ENCODE measurements at places on chromosomes 11 and 22. TPM values are rescaled to one million over a fixed set of nuclear protein-coding genes. Genes with fewer than 3 reads are reported as not detected.
A peak's percentile ranks its signal among the peaks of the same experiment; 100 is the strongest.

- no peak for DNase-seq
Observed at GRCh38 chr11:126189109-126189929, 22.1 kb downstream of the RPUSD4 start.

- DNase-seq = no peak
Observed at GRCh38 chr22:45305456-45306075, 4.2 kb upstream of the FAM118A start.

DNA sequence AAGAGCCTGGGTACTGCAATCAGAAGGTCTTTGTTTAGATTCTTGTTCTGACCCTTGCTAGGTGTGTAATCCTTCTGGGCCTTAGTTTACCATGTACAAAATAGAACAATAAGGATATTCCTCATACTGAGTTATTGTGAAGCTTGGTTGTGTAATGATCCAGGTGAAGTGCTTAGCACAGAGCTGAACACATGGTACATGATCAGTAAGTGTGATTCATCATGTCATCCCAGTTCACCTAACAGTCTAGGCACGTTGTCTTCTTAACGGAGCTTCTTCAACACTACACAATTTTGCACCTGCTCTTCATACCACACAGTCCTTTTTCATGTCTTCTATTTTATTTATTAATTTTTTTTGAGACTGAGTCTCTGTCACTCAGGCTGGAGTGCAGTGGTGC lies 234.3 kb upstream of the TENM4 start:
- DNase-seq = no peak

DNA sequence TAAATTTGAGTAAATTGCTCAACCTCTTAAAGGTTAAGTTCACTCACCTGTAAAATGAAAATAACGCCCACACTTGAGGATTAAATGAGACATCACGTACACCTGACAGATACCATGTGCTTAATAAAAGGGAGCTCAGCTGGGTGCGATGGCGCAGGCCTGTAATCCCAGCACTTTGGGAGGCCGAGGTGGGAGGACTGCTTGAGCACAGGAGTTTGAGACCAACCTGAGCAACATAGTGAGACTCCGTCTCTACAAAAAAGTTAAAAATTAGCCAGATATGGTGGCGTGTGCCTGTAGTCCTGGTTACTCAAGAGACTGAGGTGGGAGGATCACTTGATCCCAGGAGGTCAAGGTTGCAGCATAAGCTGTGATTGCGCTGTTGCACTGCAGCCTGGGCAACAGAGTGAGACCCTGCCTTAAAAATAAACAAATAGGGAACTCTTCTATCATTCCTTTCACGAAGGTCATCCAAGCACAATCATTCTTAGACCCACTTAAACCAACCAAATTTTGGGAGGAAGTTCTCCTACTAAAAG lies 134.1 kb downstream of the BBOX1 start:
- no peak for DNase-seq

- no peak for DNase-seq
Observed at GRCh38 chr11:134742956-134743819, 331.1 kb upstream of the B3GAT1 start.

GRCh38 chr22:41842996-41843970 lies 10.4 kb downstream of the SREBF2 start:
- DNase-seq = no peak

GRCh38 chr11:17528181-17528691 lies 16.0 kb downstream of the USH1C start:
- DNase-seq = no peak

GRCh38 chr22:39429916-39430575 lies 26.8 kb upstream of the MGAT3 start:
- no peak for DNase-seq

DNA sequence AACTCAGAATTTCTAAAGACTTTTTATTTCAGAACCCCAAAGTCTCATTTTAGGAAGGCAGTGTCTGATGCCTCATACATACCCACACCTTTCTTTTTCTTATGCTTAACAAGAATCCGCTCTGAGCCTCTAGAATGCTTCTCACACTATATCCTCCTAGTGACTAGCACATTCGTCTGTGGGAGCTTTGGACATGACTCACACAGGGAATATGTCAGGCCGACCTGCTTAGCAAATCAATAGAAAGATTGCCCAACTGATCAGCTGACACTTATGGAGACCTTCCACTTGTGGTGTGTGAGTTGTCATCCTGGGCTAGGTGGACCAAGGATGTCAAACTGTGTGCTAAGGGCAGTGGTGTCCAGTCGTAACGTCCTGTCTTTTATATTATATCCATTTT lies 129.9 kb upstream of the TTC12 start:
- DNase-seq = no peak

DNA sequence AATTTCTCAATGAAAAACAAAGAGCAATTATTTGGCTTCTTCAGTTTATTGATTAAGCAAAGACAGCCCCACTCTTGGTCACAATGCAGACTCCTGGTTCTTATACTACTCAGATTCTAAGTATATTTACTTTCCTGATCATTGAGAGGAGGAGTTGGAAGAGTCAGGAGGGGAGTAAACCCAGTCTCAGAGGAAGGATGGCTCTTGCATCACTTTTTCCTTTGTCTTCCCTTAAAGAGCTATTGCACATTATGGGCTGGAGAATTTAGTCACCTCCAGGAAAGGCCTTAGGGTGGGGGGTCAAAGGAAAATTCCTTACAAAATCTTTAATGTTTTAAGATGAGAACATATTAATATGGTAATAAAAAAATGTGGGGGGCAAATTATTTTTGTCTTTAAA lies 8.1 kb downstream of the SLC17A6 start:
- no peak for DNase-seq

- DNase-seq = no peak
Observed at GRCh38 chr11:69109101-69109500, 46.6 kb upstream of the SMIM38 start.

GRCh38 chr22:31248138-31248745 lies 36.1 kb downstream of the LIMK2 start:
- peak; percentile 83 for DNase-seq

DNA sequence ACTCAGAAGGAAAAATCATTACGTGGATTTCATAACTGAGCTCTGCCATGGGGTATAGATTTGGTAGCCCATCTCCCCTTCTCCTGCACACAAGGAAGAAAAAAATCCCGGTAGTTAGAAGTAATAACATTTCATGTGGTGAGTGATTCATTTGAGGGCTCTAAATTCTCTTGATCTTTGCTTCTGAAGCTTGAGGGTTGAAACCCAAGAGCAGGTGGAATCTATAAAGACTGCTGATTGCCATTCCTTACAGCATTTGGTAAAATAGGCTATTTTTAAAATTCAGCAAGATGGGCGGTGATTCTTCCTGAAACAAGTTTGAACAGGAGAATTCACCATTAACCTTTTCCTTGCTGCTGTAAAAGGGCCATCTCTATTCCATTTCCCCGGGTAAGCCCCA lies 266.1 kb downstream of the CADM1 start:
- DNase-seq = no peak

- DNase-seq = no peak
Observed at GRCh38 chr11:111018566-111018965, 227.0 kb upstream of the POU2AF2 start.

DNA sequence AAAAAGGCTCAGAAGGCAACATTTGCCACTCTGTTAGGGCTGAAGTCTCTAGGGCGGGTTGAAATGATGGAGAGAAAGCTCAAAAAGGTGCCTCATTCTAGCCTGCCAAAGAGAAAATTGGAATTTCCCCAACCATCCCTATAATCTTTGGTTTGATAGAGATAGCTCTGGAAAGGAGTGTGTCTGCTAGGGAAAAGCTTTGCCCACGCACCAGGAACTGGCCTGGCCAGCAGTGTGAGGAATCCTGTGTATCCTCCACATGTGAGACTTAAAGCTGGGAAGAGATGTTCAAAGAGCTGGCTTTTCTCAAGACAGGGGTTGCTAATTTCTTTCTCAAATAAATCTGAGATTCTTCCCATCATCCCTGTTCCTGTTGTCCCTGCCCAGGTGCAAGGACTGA lies 193.7 kb downstream of the OPCML start:
- DNase-seq = no peak

- DNase-seq = no peak
Observed at GRCh38 chr11:102527684-102528083, 2.9 kb downstream of the MMP7 start.

DNA sequence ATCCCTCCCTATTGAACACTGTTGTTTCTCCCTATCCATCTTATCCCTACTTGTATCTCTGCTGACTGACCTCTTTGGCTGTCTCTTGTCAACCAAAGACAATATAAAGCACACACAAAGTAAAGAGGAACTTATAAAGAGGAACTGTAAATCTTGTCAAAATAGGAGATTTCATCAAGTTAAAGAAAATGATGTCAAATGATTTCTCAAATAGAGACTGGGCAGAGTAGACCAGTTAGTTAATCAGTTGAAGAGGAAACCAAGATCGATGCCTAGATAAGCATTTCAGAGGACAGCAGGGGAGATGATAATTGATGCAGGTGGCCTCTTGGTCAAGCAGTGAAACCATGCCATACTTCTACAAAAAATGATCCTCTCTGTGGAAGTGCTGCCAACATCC lies 22.7 kb downstream of the KCNQ1OT1 start:
- no peak for DNase-seq

- peak; percentile 77 for DNase-seq
Observed at GRCh38 chr11:12680246-12680939, 6.2 kb downstream of the TEAD1 start.

DNA sequence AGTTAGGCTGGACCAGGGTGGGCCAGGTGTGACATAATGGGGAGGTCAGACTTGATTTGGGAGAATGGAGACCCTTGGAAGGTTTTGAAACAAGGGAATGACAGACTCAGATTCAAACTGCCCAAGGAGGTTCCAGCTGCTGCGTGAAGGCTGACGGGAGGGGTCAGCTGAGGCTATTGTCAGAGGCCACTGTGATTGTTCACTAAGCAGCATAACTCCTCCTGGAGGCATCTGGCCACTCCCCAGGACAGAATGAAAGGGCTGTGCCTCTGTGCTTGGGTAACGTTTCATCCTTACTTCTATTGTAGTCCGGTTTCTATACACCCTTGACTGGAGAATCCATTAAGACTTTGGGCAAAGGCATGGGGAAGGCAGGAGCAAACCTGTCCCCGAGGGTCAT lies 126.6 kb downstream of the DSCAML1 start:
- DNase-seq = no peak

DNA sequence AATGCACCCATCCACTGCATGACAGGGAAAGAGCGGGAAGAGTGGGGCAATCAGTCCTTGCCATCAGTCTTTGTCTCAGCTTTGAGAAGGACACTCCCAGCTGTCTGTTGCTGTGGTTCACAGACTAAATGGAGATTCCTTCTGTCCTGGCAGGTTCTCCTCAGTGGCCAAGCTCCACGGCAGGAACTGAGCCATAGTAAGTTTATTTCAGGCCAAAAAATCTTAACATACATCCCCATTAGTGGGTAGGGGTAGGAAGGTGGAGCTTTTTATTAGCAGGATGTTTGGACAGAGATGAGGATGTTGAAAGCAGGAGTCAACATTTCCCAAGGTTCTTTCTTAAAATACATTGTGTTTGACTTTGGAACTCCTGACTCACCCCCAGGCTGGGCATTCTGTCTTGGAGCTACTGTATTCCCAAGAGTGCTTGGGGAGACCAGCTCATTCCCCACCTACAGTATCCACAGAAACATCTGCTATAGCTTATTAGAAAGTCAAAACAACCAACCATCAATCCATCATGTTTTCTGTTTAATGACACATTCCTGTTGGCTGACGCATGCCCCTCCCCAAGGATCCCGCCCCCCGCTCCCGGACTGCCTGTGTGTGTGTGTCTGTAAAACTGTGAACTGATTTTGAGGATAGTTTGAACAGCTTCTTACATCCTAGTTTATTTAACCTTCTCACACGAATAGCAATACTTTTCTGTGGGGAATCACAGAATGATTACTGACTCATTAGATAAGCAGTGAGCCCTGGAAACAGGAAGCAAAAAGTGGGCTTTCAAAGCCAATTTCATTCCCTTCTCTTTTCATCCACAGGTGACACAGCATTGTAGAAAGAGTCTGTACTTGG lies 109.5 kb downstream of the CCDC81 start:
- DNase-seq = peak; percentile 53

- DNase-seq = no peak
Observed at GRCh38 chr11:28599656-28600055, 491.5 kb downstream of the METTL15 start.

GRCh38 chr11:64124147-64124546 lies 41.8 kb downstream of the MACROD1 start:
- no peak for DNase-seq

DNA sequence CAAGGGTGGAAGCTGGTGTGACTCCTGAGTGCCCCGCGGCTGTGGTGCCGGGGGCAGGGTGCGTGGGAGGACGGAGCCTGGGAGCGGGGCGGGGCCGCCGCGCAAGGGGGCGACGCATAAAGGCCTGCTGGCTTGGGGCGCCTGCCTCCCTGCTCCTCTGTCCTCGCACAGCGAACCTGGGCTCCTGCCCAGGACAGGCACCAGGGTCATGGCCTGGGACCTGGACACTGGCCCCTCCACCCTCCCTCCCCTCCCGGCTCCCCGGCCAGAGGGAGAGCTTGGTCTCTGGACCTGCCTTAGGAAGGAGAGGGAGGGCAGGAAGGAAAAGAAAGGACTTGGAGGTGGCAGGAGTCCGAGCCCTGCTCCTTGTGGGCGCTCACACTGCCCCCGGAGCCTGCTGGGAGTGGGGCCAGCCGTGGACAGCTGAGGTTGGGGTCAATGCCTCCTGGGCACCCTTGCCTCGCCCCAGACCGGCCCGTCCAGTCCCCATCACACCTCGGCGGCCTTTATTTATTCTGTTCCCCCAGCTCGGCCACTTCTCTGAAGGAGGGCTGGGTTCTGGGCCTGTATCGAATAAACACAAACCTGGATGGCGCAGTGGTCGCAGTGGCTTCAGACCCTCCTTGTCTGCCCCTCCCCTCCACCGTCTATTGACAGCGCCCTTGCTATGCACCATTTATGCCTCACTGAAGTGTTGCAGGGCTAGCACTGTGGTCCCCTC lies 8.7 kb downstream of the SLC16A8 start:
- no peak for DNase-seq

DNA sequence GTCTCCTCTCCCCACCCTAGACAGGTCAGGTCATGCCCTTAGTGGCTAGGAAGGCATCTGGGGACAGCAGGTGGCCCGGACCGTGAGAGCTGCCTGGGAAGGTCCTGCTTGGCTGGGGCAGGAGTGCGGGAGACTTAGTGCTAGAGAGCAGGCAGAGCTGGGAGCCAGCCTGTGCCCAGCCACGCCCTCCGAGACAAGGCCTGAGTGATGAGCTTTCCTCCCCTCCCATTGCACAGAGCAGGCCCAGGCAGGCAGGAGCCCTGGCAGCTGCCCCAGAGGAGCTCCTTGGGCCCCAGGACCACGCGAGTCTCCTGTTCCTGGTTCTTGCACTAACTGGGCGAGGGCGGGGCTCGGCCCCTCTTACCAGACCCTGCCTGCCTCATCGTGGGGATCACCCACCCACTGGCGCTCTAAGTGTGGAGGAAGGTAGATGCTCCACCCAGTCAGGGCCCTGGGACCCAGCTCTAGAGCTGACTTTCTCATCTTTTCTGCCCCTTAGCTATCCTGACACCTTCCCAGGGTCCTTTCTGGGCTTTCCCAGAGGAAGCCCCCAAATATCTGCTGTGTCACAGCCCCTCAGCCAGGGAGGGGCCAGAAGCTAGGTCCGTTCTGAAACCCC lies 44.9 kb downstream of the MACROD1 start:
- DNase-seq = no peak

GRCh38 chr11:14584595-14584994 lies 59.0 kb upstream of the PDE3B start:
- no peak for DNase-seq

TIMM10 gene
- polyA plus RNA-seq = 36.2 TPM

NRIP3 gene
- 16.9 TPM for polyA plus RNA-seq

HBD gene
- not detected for polyA plus RNA-seq

APOA1 gene
- 10.8 TPM for polyA plus RNA-seq

SSH3 gene
- polyA plus RNA-seq = 32.1 TPM

MPPED2 gene
- polyA plus RNA-seq = 7.6 TPM

UBQLN3 gene
- polyA plus RNA-seq = not detected

MMP8 gene
- 0.02 TPM for polyA plus RNA-seq

CCDC116 gene
- polyA plus RNA-seq = not detected

INPP5J gene
- 0.65 TPM for polyA plus RNA-seq

KRTAP5-2 gene
- polyA plus RNA-seq = not detected
